ENCODE measurements at places on chromosomes 16 and 17. TPM values are rescaled to one million over a fixed set of nuclear protein-coding genes. Genes with fewer than 3 reads are reported as not detected.

- no peak for DNase-seq
These were observed 33.8 kb downstream of the DEF8 start for GRCh38 chr16:89982318-89982717.

DNA sequence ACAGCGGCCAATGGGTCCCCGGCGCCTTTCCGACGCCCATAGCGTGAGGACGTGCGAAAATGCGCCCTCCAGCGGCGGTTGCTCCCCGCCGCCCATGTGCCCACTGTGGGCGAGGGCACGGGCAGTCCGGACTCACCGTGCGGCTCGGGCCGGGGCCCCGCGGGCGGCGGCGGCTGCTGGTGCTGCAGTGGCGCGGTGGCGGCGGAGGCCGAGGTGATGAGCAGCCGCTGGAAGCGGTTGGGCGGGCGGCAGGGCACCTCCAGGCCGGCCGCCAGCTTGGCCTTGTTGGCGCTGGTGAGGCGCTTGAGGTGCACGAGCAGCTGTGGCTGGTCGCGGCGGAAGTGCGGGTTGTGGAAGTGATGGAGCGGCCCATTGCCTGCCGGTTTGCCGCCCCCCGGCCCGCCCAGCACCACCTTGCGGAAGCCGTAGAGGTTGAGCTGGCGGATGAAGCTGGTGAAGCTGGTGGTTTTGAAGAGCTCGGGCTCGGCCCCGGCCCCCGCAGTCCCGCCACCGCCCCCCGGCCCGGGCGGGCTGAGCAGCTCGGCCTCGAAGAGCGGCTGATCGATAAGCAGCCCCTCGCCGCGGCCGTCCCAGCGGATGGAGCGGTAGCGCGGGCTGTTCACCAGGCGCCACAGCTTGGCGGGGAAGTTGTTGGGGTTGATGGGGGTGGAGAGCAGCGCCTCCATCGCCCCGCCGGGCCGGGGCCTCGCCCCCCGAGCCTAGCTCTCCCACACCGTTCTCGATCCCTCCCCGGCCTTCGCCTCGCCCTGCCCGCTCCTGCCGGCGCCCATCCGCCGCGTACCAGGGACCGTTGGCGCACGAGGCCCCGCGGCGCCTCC, at the start of gene HSF5:
Gene HSF5, minus strand, starts transcription at position 820 of the 839 bp plus-strand sequence. Its CDS starts 134 bp downstream, at position 686.
- DNase-seq = peak; percentile 42

DNA sequence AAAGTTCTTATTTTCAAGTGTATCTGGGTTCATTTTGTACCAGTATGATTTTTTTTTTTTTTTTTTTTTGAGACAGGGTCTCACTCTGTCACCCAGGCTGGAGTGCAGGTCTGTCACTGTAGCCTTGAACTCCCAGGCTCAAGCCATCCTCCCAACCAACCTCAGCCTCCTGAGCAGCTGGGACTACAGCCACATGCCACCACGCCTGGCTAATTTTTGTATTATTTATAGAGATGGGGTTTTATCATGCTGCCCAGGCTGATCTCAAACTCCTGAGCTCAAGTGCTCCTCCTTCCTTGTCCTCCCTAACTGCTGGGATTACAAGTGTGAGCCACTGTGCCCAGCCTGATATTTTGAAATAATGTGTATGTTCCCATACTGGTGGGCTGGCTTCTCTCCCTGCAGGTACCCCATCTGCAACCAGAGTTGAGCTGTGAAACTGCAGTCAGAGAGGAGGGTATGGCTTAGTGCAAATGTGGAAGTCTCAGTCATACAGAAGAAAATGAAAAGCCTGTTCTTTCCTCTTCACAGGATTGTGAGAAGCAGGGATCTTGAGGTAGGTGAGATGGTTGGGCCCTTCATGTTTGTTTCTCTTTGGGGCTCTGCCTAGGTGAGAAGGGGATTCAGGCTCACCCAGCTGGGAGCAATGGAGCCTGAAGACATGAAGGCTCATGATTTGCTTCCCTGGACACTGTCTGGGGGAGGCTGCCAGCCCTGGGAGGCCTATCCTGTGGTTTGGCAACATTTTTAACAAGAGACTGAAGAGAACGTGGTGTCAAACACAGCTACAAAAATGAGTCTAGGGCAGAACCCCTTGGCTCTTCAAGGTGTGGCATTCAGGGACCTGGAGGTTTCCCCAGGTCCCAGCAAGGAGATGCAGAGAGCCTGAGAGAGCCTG, 41.3 kb upstream of the SIAH1 start:
- no peak for DNase-seq

GRCh38 chr16:14071576-14072271, 605 bp downstream of the MRTFB start:
- no peak for DNase-seq

COL1A1 gene
- polyA plus RNA-seq = not detected

DNA sequence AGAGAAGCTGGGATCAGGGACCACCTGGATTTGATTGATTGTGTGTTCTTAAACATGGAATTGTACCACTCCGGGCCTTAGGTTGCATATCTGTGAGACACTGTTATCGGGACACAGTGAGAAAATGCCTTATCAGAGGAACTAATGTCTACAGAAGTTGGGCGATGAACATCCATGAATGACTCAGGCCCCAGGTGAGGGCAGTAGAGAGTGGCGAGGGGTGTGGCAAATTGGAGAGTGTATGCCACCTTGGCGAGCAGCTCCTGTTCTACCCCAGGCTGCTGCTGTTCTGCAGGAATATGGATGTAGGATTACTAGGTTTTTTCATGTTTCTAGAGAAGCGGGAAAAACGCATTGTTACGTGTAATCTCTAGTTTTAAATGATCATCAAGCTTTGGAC, 38.8 kb downstream of the CLEC16A start:
- no peak for DNase-seq

All from CD14-positive monocyte (primary cell).